Panc1 (cell line): ENCODE measurements at places on chromosomes 13 and 19. TPM values are rescaled to one million over a fixed set of nuclear protein-coding genes. Genes with fewer than 3 reads are reported as not detected.

- no peak for DNase-seq
These were observed 189.5 kb upstream of the SLC10A2 start for GRCh38 chr13:103255587-103256301.

DNA sequence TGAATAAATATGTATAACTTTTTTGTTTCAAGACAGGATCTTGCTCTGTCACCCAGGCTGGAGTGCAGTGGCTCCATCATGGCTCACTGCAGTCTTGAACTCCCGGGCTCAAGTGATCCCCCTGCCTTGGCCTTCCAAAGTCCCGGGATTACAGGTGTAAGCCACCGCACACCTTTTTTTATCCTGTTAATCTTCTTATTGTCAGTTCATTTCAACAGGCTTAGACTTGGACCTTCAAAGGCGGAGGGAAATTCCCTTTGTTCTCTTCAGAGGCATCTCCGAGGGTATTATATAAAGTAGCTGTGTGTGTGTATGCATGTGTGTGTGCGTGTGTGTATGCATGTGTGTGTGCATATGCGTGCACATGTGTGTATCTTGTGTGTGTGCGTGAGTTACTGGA is 35.0 kb downstream of the SUGP2 start:
- no peak for DNase-seq

The ZNF626 gene
- 12.7 TPM for total RNA-seq

The TRAPPC2B gene
- total RNA-seq, result 15.1 TPM

The ANO8 gene
- total RNA-seq, result 13.5 TPM

GRCh38 chr13:94419925-94420305 is 59.6 kb downstream of the DCT start:
- no peak for DNase-seq

- peak; percentile 12 for DNase-seq
These were observed 716 bp downstream of the ZNF573 start for GRCh38 chr19:37778613-37779126.

The KASH5 gene
- not detected for total RNA-seq

DNA sequence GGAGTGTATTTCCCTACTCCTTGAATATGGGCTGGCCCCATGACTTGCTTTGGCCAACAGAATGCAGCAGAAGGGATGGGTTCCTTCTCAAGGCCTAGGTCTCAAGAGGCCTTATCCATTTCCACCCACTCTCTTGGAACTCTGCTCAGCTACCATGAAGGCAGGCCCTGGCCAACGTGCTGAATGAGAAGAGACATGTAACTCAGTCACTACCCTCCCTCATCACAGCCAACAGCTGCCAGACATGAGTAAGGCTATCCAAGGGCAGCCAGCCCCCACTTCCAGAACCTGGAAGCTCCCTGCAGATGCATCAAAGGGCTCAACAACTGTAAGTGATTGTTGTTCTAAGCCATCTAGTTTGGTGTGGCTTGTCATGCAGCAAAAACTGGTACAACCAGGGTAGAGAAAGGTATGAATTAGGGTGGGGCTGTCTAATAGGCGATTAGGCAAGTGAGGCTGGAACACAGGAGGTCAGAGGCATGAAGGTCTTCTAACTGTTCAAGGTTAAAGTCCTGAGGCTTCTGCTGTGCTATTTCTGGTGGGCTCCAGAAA is 1.4 kb upstream of the RASL11A start:
- no peak for DNase-seq

- DNase-seq, result no peak
These were observed 9.1 kb downstream of the COMP start for GRCh38 chr19:18781885-18782527.

DNA sequence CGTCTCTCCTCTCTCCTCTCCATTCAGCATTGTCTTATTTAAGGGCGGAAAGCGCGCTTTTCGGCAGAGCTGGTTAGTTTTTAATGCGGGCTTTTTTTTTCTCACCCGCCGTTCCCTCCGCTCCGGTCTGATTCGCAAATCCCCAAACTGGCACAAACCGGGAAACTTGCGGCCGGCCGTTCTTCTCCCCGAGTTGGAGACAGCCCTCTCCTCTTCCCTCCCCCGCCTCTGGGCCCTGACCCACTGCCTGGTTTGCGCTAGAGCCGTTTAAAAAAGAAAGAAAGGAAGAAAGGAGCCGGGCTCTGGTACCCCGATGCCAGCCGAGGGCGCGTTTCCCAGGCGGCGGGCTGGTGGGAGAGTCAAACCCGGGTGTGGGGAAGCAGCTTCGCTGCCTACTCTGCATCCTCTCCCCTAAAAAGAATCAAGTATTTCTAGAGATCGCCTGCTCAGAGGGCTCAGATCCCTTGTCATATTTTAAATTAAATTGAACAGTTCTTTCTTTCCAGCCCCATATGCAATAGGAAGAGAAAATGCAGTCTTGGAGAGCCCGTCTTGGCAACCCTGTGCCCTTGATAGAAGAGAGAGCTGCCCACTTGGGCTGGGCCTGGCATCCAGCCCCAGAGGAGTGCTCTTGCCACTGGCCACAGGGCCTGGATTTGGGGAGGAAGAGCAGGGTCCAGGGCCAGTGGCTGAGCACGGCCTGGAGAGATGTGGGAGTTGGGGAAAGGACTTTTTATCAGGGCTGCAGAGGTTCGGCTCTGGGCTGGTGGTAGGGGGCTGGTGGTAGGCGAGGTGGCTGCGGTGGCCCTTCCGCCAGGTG is 19.0 kb downstream of the NFIX start:
- DNase-seq, result no peak

DNA sequence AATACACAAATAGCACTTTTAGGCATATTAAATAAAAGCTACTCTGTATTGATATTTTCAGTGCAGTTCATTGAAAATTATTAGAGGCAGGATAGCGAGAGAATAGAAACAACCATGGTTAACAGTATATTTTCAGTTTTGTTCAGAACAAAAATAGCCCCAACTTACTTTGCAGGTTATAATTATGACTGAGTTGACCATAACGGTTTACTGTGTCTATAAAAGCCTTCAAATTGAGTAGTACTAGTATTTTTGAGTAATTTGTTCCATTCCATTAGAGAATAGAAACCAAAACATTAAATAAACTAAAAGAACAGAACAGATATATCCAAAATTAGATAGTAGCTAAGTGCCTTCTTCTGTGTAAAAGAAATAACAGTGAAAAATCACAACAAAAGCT is 1108.4 kb upstream of the PCDH20 start:
- DNase-seq, result no peak
